Stomach (tissue), 19 donors: ENCODE measurements at places on chromosomes 16 and 17. TPM values are rescaled to one million over a fixed set of nuclear protein-coding genes. Genes with fewer than 3 reads are reported as not detected.

Gene ADGRG3
- 1.7 TPM for polyA plus RNA-seq

Gene KRTAP4-3
- not detected for polyA plus RNA-seq

Gene ABCA3
- 2.7 TPM for polyA plus RNA-seq

Gene ELMO3
- polyA plus RNA-seq = 44.6 TPM

Gene CLEC3A
- 0.08 TPM for polyA plus RNA-seq
